IPS DF 19.7 (cell line): ENCODE measurements at places on chromosomes 6 and 20.

DNA sequence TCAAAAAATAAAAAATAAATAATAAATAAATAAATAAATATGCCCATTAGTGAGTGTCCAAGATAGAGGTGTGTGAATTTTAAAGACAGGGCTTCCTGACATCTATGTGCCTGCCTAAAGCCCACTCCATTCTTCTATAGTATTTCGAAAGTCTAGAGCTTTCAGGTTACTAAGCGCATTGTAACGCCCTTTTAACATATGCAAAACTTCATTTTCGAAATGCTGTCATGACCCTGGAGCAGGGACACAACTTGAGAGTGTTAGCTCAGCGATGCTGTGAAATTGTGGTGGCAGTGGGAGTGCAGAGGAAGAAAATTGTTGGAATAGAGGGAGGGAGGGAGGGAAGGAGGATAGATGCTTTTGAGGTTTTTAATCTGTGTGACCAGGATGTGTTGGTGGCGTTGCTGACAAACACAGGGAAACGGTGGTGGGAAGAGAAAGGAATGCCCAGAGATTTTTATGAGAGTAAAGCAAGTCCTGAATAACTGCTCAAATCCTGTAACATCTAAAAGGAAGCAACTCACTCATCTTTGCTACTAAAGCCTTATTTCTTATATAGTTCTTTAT is 169.3 kb downstream of the ARID1B start:
- DNase-seq: no peak

DNA sequence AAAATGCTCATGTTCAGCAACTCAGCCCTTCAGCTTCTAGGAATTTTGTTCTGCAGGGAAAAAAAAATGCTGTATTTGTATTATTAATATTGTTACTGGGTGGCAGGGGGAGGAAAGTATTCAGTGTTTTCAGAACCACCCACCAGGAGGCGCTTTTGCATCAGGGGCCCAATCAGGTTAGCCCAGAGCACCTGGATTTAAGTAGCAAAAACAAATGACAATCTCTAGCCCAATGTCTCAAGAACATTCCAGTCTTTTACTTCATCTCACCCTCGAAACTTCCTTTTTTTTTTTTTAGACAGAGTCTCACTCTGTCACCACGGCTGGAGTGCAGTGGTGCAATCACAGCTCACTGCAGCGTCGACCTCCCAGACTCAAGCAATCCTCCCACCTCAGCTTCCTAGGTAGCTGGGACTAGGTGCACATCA is 635 bp upstream of the C20orf203 start:
- no peak for DNase-seq

DNA sequence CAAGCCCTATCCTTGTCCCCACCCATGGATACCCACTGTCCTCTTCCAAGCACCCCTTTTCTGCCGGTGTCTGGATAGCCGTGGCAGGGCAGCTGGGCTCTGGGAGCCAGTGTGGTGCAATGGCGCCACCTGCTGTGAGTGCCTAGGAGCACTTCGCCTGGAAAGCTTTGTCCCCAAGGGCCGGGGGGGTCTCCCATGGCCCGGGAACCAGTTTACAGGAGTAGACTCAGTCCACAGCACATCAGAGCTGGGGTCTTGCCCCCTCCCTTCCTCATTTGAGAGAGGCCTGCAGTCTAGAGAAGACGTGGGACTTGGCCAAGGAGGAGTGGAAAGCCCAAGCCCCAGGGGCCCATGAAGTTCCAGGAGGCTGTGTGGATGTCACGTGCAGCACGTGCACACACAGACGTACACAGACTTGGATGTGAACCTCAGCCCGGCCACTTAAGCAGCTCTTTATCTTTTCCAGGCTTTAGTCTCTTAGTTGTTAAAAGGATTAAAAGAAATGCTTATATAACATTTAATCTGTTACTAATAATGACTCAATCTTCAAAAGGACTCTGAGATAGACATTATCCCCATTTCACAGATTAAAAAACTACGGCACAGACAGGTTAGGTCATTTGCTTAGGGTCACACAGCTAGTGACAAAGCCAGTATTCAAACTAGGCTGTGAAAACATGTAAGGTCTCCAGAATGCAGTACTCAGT is 40.9 kb upstream of the CDH22 start:
- no peak for DNase-seq

GRCh38 chr6:5828296-5828695 is 178.4 kb downstream of the NRN1 start:
- no peak for DNase-seq

DNA sequence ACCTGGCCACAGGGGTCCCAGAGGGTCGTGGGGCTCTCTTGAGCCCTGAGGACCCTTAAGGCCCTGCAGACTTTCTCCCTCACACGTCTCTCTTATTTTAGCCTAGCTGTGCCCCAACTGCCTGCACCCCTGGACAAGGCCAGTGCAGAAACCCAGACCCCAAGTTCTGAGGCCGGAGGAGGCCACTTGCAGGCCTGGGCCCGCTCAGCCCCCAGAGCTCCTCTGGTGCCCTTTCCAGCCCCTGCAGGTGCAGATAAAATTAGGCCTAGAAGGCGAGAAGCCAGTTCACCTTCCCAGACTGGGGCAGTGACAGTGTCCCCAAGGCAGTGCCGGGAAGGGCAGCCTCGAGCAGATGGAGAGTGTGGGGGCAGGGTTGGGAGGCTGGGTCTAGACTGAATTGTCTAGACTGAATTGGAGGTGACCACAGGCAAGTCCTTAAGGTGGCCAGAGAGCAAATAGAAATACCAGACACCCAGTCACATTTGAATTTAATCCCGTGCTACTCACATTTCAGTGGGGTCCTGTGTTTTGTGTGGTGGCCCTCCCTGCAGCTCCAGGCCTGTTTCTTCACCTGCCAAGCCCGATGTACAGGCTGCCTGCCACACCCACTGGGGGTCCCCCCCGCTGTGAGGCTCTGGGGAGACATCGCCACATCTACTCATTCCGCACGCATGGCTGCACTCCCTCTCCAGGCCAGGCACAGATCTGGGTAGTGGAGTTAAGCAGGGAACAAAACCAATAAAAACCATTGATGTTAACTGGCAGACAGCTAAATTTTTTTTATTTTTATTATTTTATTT is 8.6 kb upstream of the IP6K3 start:
- DNase-seq: no peak

GRCh38 chr6:21593412-21593926 is at the start of gene SOX4:
Gene SOX4 (plus strand): TSS chr6:21593751. CDS start chr6:21594535, 784 bp downstream.
- peak; percentile 96 for DNase-seq

DNA sequence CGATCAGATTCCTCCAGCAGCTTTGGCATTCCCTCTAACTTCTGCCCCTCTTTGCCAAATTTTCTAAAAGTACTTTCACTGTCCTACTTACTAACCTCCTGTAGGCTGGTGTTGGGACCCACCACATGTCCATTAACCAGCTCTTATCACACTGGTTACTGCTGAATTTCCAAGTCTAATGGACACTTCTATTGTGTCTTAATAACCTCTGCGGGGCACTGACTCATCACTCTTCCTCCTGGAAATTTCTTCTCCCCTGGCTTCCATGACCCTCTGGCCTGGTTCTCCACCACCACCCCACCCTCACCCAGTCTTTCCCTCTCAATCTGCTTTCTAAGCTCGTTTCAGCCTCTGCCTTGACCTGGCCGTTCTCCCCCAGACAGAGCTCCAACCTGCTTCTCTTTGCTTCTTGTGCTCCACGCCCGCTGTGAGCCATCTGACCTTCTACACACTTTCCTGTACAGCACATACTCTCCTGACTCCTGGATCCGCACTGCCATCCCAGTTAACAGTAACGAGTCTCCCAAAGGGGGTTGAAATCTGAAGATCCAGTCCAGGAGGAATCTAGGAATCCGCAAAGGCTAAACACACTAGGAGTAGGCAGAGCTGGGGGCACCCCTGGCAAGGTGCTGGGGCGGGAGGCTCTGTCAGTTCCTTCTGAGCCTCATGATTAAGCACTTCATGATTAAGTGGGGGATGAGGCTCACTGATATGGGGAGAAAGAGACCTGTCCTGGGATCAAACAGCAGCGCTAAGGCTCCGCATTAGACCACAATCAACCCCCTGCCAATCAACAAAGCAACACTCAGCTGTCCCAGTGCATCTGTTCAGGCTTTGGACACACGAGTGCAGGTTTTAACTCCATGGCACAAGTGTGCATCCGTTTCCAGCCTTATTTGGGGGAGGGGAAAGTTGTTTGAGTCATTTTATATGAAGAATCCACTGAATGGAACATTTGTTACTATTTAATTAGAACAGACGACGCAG is 146.3 kb downstream of the LY86 start:
- DNase-seq: no peak

DNA sequence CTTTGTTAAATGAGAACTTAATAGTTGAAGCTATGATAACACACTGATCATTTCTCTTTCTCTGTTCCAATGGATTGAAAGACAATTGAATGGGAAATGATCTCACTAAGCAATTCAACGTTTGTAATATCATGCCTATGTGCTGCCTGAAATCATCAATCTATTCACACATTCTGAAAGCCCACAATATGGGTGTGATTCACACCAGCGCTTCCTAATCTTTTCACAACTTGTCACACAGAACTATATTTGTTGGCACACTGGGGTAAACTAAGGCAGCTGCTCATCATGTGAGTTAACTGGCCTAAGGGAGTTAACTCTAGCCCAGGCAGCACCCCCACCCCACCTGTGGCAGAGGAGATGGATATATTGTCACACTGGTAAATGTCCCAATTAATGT is 37.1 kb upstream of the UTRN start:
- DNase-seq: no peak

GRCh38 chr6:107244082-107244741 is 128.9 kb upstream of the BEND3 start:
- no peak for DNase-seq
